ENCODE measurements at places on chromosomes 1 and 21.

DNA sequence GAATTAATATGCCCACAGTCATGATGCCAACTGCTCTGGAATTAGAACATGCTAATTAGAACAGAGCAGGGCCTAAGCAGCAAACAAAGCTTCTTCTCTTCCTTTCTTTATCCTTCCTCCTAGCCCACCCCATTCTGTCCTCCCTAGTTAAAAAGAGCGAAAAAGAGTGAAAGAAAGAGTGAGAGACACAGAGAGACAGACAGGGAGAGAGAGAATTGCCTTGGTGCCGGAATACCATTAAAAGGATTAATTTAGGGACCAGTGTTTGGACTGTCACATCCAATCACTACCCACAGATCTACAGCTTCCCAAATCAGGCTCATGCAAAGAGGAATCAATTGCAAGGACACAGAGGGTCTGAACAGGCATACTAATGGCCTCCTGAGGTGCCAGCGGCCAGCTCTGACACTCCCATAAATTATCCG is 7.0 kb downstream of the ERI3 start:
- DNase-seq = no peak

GRCh38 chr1:112905395-112906149 is 50.4 kb downstream of the SLC16A1 start:
- DNase-seq = no peak

DNA sequence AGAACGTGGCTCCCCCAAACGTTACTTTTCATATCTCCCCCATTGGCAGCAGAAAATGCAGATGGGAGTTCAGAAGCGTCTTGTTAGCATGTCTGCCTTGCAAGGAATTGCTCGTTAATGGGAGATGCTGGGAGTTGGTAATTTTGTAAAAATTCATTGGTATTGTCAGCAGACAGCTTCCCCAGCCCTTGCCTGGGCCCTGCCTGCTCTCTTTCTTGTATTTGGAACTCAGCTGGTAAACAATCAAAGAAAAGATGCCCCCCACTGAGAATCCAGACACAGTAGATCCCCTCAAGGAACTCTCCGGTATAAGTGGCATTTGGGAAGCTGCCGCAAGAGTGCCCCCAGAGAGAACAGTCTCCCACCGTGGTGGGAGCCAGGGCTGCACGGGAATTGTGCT is 94.4 kb upstream of the IGSF21 start:
- no peak for DNase-seq

DNA sequence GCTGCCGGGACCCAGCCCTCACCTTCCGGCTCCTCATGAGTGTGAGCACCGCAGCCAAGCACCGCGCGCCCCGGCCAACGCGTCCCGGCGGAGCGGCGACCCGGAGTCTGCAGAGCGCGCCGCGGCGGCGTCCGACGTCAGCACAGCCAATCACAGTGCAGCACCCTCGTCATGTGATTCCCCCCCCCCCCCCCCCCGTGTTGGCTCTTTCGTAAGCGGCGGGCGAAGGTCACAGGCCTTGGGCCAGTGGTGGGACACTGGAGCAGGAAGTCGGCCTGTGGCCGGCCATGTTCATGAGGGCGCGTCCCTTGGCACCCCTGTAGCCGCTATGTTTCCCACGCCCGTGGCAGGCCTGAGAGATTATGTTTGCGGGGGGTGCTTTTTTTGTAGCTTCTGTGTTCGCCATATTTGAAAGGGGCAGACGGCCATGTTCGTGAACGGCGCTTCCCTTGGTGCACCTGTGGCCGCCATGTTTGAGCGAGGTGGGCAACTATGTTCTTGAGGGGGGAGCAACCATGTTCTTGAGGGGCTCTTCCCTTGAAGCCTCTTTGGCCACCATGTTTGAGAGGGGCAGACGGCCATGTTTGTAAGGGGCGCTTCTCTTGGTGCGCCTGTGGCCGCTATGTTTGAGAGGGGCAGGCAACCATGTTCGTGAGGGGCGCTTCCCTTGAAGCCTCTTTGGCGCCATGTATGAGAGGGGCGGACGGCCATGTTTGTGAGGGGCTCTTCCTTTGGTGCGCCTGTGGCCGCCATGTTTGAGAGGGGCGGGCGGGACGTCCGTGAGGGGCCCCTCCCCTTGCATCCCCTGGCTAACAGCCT is at the start of gene C1orf174:
Gene C1orf174 (minus strand): TSS at position 123 of the 819 bp plus-strand sequence. CDS start 86 bp downstream, at position 37.
- peak; percentile 85 for DNase-seq

Measured in stimulated activated CD8-positive, alpha-beta memory T cell treated with anti-CD3 and anti-CD28 coated beads, Interleukin-2, amount 100 ng/mL, for 48 hours (primary cell).